ENCODE measurements at places on chromosomes 3 and 15.
A peak's percentile ranks its signal among the peaks of the same experiment; 100 is the strongest.

GRCh38 chr3:10956986-10957385 is 35.6 kb upstream of the SLC6A1 start:
- DNase-seq, result no peak

GRCh38 chr15:56919609-56920366 is 1.3 kb downstream of the TCF12 start:
- DNase-seq, result peak; percentile 19

- DNase-seq, result no peak
Observed at GRCh38 chr3:160478338-160478737, 28.8 kb upstream of the TRIM59 start.

- no peak for DNase-seq
Observed at GRCh38 chr3:51715231-51715976, 8.5 kb downstream of the GRM2 start.

GRCh38 chr3:48285132-48285531 is 44.2 kb downstream of the ZNF589 start:
- no peak for DNase-seq

- DNase-seq, result no peak
Observed at GRCh38 chr3:64225695-64226499, 631 bp upstream of the PRICKLE2 start.

GRCh38 chr3:15183011-15183410 is 23.0 kb upstream of the CAPN7 start:
- DNase-seq, result no peak

- peak; percentile 19 for DNase-seq
Observed at GRCh38 chr3:105876780-105877327, 8.0 kb upstream of the CBLB start.

DNA sequence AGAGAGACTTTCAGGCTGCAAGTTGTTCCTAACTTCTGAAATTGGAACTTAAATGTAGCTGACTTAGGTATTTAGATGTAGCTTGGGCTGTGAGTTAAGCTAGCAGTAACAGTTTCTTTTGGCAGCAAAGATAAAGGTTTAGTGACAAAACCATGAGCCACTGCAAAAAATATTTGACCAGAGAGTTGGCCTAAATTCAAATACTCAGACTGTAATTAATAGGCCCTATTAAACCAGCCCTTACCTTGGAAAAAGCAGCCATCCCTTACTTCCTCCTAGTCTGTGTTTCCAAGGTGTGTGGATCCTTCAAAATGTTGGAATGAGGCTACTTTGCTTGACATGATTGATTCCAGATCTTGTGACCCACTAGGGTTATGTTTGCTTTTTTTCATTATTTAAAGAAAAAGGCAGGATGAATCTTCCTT is 8.2 kb downstream of the TPM1 start:
- DNase-seq, result no peak

DNA sequence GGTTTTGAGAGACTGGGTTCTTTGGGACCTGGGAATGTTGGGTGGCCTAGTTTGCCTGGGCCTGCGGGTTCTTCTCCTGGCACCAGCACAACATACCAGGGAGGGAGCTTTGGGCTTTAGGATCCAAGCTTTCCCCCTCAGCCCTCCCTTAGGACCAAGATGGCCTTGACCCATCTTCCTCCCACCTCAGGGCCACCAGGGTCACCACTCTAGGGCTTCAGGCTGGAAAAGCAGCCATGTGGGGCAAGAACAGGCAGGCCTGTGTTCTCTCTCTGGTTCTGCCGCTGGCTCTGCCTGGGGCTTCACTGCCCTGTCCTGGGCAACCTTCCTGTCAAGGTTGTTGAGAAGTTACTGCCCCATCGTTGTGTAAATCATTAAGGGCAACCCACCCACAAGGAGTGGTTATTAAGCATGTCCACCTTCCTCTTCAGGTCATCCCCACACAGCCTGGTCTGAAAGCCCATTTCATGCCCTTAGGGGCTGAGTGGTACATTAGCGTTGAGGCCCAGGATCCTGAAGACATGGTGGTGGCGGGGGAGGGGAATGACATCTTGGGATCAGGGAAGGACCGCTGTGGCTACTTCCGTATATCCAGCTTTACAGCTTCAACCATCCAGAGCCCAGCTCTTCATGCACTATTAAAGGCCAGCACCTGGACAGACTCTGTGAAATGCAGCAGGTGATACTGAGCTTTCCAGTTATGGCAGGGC is 652 bp downstream of the DUOX1 start:
- DNase-seq, result no peak

DNA sequence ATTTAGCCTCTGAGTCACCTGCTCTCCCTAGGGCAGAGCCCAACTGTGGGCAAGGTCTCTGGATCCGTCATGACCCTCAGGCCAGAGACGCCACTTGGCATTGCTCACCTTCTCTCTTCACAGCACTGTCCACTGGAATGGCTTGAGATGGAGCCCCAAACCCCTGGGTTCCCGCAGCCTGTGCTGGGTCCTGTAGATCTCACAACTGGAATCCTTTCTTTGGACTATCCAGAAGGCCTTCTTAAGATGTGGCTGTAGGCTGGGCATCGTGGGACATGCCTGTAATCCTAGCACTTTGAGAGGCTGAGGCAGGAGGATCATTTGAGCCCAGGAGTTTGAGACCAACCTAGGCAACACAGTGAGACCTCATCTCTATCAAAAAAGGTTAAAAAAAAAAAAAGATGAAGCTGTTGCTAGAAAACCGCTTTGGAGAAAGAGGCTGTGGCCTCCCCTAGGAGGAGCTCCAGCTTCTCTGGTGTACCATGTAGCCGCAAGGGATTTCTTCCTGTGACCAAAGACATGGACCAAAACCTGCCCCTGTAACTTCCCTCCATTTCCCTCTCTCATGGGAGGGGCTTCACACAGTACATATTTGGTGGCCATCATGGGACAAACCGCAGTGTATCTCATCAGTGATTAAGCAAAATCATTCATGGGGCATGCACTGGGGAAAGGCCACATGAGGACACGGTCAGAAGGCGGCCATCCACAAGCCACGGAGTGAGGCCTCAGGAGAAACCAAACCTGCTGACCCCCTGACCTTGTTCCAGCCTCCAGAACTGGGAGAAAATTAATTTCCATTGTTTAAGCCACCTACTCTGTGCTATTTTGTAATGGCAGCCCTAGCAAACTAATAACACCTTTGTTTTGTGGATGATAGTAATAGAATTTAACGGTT is 23.3 kb upstream of the BUB1B start:
- DNase-seq, result no peak

DNA sequence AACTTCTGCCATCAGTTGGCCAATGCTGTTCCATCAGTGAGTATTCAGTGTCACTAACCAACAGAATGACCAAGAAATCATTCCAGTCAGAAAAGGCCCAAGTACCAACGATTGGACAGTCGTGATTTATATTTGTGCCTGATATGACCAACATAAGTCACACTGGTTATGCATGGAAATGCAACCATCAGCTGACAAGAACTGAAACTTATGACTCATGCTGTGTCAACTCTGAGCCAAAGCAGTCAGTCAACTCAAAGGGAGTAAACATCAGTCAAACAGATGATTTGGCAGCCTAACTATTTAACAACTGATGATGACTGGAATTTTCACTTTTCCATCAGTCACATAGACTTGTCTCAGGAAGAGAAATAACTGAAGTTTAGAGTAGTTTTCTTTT is 142.4 kb downstream of the ANXA2 start:
- DNase-seq, result peak; percentile 97

DNA sequence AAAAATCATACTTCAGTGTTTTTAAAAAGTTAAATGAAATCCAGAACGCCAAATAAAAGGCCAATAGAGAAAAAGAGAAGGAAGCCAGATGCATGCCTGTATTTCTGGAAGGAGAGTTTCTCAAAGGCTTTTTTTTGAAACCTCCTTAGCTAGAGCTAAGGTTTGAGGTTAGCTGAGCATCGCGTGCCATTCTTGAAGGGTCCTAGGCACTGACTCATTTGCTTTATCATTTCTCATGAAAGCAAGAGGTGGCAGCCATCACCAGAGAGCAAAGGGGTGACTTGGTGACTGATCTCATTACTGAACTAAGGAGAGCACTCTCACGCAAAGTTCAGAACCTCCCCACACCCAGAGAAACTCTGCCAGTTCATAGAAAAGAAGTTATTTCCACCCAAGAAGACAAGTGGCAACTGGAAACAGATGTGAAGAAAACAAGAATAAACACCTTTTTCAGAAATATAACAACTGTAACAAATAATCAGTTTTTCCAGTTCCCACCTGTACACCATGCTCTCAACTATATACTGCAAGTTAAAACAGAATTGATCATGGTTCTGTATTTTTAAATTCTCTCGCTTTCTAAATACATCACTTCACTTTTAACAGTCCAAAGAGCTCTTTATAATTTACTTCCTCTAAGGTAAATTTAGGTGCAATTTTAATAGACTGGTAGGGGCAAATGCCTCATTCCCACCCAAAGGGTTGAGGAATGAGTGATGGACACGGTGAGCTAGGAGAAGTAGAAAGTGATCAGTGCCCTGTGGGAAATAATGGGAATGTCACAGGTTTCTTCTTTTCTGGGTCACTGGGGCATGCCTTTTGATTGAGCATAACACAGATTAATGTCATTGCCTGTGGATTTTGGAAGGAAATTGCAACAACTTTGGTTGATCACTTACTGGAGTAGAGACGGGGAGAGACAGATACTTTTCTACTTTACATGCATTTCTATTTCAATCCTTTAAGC is 24.7 kb downstream of the GPR15 start:
- no peak for DNase-seq

GRCh38 chr3:48974076-48974864 is 15.8 kb upstream of the P4HTM start:
- DNase-seq, result no peak

GRCh38 chr3:72996121-72996472 is 514 bp upstream of the PPP4R2 start:
- DNase-seq, result no peak

DNA sequence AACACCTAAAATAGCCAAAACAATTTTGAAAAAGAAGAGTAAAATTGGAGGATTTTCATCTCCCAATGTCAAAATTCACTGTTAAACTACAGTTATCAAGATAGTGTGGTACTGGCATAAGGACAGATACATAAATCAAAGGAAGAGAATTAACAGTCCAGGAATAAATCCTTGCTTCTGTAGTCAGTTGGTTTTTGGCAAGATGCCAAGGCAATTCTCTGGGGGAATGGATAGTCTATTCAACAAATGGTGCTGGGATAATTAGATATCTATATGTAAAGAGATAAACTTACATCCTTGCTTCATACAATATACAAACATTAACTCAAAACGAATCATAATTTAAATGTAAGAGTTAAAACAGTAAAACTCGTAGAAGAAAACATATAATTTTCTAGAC is 57.9 kb upstream of the SELENOK start:
- DNase-seq, result no peak

DNA sequence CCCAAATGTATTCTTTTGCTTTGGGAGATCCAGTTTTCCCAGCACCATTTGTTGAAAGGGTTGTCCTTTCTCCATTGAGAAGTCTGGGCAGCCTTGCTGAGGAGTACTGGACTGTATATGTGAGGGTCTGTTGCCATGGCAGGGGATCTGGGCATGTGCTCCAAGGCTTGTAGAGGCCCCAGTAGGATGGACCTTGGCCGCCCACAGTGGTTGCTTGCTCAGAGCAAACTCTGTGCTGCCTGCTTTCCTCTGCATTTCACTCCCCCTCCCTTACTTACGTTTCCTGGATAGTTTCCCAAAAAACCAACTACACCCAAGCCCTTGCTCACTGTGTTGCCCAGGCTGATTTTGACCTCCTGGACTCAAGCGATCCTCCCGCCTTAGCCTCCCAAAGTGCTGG is 97.2 kb upstream of the PRR23E start:
- DNase-seq, result no peak

DNA sequence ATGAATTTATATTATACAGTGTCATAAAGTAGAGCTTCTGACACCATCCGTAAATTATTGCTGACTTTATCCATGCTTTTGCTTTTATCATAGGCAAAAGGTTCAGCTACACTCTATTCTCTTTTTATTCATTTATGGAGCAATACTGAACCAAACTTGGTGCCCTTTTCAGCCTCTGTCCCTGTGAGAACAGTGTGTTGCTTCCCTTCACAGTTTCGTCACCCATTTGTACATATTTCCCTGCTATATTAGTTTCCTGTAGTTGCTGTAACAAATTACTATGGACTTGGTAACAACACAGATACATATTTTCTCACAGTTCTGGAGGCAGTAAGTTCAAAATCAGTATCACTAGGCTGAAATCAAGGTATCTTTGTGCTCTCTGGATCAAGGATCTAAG is 2.8 kb upstream of the RPL24 start:
- no peak for DNase-seq

DNA sequence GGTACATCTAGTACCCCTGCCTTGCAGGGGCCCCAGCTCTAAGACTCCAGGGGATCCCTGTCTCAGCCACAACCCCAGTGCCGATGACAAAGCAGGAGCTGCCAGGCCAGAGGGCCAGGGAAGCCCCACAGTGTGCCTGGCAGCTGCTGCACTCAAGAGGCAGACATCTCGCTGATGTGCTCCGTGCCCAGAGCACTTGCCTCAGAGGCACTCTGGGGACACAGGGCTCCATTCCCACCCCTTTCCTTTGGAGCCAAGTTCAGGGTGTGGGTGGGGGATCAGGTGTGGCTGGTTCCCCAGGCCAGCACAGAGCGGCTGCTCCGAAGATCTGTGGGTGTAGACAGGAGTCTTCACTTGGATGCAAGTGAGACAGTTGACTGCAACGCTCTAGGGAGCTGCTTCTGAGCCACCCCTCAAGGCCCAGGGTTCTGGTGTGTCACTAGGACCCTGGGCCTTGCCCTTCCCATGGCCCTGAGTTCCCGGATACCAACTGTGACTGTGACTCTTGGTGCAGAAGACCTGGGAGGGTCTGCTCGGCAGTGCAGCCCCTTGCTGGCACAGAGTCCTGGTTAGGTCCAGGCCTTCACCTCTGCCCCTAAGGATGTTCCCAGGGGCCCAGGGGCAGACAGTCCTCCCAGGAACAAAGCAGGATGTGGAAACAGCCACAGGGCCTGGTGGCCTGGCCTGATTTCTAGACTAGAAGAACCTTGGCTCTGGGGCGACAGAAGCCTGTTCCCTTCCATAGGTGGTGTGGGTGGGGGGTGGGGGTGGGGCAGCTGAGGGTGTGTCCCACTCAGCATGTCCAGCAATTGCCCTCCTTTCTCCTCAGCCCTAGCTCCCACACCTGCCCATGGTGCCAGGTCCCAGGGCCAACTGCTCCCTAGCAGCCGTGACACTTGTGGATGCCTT is 2.5 kb downstream of the NT5DC2 start:
- no peak for DNase-seq

DNA sequence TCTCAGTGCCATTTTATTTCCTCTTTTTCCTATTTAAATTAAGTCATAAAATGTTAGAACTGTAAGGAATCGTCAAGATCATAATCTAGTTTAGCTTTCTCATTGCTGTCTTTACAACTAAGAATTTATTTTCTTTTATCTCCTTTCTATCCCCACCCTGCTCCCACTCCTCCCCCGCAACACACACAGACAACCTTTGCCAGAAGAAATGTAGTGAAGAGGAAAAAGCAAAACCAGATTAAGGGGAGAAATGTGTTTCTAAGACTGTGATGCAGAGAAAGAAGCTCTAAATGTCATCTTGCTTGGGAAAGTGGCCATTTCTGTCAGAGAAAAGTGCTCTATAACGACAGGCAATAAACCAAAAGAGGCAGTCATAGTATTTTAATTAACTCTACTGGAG is 78.3 kb upstream of the MLF1 start:
- DNase-seq, result no peak

Measured in foreskin melanocyte (primary cell).